Spleen (tissue), 13 donors: ENCODE measurements at places on chromosomes 12 and 14. TPM values are rescaled to one million over a fixed set of nuclear protein-coding genes. Genes with fewer than 3 reads are reported as not detected.
A peak's percentile ranks its signal among the peaks of the same experiment; 100 is the strongest.

DNA sequence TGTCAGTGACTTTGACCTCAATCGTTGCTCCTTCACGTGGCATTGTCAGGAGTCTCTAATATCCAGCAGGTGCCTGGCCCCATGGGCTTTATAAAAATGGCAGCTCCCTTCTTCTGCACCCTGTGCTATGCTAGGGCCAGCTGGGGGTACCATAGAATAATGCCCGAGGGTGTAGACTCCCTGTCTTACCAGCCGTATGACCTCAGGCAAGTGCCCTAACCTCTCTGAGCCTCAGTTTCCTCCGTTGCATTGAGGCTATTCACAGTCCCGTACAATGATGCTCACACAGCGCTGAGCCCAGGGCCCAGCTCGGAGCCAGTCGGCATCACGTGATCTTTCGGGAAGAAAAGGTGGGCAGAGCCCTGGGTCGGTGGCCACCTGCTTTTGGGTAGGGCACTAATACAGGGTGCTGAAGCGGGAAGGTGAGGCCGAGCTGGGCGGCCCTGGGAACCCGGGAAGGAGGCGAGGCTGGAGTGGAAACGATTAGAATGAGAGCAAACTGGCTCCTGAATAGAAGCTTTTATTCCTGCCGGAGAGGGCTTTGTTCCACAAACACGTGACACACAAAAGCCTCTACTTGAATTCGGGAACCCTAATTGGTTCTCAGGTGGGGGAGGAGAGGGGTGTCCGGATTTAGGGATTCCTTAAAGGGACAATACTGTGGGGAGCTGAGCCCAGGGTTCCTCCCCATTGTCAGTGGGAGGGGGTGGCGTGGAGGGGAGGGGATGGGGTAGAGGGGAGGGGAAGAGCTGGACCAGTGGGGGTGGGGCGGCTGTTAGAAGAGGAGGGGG, 19.9 kb upstream of the MSI1 start:
- H3K27ac ChIP-seq: no peak overlapping the region
- peaks cover 39% of the 10 kb centered on the region for H3K27me3 ChIP-seq
- H3K4me1 ChIP-seq: no peaks in the 10 kb centered on the region
- no peak for DNase-seq

GRCh38 chr14:71332476-71332875, 425.2 kb downstream of the PCNX1 start:
- H3K4me3 ChIP-seq: no peak overlapping the region
- no peaks in the 10 kb centered on the region for H3K27me3 ChIP-seq
- no peaks in the 10 kb centered on the region for H3K36me3 ChIP-seq

RDH16 gene
- polyA plus RNA-seq: 3.0 TPM

DNA sequence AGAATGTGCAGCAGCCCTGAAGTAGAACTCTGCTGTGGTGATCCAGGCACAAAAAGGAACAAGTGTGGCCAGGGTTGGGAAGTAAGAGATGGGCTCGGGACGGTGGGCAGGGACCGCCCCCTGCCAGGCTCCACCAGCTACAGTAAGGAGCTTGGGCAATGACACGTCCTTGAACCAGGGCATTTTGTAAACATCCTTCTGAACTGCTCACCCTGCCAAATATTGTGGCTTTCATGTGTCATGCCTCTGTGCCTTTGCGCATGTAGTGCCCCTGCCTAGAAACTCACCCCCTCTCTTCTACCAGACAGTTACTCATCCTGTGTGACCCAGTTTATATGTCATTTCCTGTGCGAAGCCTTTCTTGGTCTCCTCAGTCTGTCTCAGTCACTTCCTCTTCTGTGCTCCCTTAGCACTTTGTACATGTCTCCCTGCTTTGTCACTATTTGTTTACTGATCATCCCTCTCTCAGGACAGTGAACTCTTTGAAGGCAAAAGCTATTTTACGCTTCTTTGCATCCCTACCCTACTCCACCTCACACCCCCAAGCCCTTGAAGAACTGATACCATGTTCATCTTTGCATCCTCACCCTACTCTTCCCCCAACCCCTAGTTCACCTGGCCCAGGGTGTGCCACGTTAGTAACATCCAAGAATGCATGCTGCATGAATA, 108.9 kb upstream of the PLEKHG7 start:
- peak overlapping the region; percentile 80 for H3K27ac ChIP-seq
- no peaks in the 10 kb centered on the region for H3K27me3 ChIP-seq
- DNase-seq: peak; percentile 84
- peaks cover 25% of the 10 kb centered on the region for H3K4me1 ChIP-seq

SYCP3 gene
- 0.64 TPM for polyA plus RNA-seq

DNA sequence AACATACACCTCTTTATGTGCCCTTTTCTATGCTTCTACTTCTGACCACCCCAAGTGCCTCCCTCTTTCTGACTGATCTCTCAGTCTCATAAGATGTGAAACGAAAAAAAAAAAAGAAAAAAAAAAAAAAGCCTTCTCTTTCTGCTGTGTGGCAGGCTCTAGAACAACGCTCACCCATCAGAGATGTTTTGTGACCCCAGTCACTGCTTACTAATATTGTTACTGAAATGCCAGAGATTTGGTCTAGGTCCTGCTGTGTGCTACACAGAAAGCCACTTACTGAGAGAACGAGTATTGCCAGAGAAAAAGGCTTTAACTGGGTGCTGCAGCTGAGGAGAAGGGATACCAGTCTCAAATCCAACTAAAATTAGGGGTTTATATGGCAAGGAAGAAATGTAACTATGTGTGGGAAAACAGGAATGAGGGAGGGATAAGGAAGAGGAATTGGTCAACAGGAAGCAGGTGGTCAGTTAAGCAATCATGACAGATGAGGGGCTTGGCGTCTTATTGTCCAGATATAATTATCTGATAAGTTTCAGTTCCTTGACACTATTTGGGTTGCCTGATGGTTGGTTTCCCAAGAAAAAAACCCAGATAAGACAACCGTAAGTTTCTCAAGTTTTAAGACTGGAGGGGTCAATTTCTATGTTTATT, 149.0 kb downstream of the NAV3 start:
- no peak overlapping the region for H3K4me3 ChIP-seq
- H3K4me1 ChIP-seq: no peaks in the 10 kb centered on the region
- no peak overlapping the region for H3K27ac ChIP-seq
- no peak for DNase-seq

DNA sequence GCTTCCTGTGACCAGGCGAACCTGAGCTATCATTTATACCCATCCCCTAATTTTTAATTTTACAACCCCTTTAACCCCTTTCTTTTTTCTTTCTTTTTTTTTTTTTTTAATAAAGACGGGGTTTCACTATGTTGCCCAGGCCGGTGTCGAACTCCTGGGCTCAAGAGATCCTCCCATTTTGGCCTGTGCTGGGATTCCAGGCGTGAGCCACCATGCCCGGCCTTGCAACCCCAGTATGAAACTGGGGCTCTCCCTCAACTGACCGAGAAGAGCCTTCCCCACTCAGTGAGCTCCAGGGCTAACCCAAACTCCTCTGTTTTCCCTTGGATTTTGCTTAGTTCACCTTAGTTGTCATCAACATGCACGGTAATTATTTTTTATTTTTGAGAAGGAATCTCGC, 992 bp downstream of the CPSF2 start:
- peak overlapping the region; percentile 86 for H3K4me3 ChIP-seq
- H3K27ac ChIP-seq: peak overlapping the region; percentile 94
- no peaks in the 10 kb centered on the region for H3K27me3 ChIP-seq
- no peak for DNase-seq
- no peaks in the 10 kb centered on the region for H3K36me3 ChIP-seq
- peaks cover 28% of the 10 kb centered on the region for H3K4me1 ChIP-seq
